ENCODE measurements at places on chromosomes 2 and 18. TPM values are rescaled to one million over a fixed set of nuclear protein-coding genes. Genes with fewer than 3 reads are reported as not detected.

PPP1R1C gene
- polyA plus RNA-seq: 2.9 TPM

PCARE gene
- 0.10 TPM for polyA plus RNA-seq

MC5R gene
- not detected for polyA plus RNA-seq

CRYBA2 gene
- not detected for polyA plus RNA-seq

CYP27A1 gene
- 5.4 TPM for polyA plus RNA-seq

IL36A gene
- polyA plus RNA-seq: not detected

OSBPL6 gene
- polyA plus RNA-seq: 1.2 TPM

ATP8B1 gene
- polyA plus RNA-seq: 3.0 TPM

SERPINB11 gene
- polyA plus RNA-seq: not detected

AQP12B gene
- not detected for polyA plus RNA-seq

TXNDC2 gene
- 0.03 TPM for polyA plus RNA-seq

LIPT1 gene
- 12.4 TPM for polyA plus RNA-seq

NR4A2 gene
- 4.0 TPM for polyA plus RNA-seq

FRZB gene
- polyA plus RNA-seq: 1.8 TPM

CGREF1 gene
- 0.99 TPM for polyA plus RNA-seq

UGGT1 gene
- 5.8 TPM for polyA plus RNA-seq

FMNL2 gene
- 6.7 TPM for polyA plus RNA-seq

TMEM150A gene
- polyA plus RNA-seq: 10.5 TPM

CXCR2 gene
- 0.11 TPM for polyA plus RNA-seq

UPP2 gene
- polyA plus RNA-seq: not detected

MC2R gene
- not detected for polyA plus RNA-seq

NGEF gene
- polyA plus RNA-seq: 0.42 TPM

PRKAG3 gene
- polyA plus RNA-seq: not detected

ZNF396 gene
- 0.19 TPM for polyA plus RNA-seq

All from heart left ventricle (tissue), 16 donors.